ENCODE measurements at places on chromosomes 7 and 10.

DNA sequence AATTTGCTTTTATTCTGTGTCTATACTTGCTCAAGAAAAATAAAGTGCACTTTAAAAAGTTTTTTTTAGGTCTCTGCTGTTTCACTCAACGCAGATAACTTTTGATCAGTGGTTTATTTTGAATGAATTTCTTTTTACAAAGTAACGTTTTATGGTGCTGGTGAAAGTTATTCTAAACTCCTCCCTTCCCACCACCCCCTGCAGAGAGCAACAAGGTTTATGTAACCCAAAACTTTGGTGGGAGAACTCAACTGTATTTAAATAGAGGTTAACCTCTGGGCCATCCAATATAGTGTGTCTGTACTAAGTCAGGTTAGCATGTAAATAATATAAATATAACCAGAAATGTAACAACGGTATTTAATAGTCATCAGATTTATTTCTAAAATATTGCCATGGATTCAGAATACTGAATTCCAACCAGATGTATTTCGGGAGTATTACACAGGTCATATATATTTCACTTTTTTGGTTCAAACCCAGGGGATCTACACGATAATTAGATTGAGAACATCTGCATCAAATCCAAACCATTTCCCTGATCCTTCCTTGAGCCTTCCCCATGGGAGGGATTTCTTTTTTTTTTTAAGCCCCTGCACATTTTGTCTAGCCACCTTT, 3.9 kb upstream of the CUX1 start:
- DNase-seq, result no peak

DNA sequence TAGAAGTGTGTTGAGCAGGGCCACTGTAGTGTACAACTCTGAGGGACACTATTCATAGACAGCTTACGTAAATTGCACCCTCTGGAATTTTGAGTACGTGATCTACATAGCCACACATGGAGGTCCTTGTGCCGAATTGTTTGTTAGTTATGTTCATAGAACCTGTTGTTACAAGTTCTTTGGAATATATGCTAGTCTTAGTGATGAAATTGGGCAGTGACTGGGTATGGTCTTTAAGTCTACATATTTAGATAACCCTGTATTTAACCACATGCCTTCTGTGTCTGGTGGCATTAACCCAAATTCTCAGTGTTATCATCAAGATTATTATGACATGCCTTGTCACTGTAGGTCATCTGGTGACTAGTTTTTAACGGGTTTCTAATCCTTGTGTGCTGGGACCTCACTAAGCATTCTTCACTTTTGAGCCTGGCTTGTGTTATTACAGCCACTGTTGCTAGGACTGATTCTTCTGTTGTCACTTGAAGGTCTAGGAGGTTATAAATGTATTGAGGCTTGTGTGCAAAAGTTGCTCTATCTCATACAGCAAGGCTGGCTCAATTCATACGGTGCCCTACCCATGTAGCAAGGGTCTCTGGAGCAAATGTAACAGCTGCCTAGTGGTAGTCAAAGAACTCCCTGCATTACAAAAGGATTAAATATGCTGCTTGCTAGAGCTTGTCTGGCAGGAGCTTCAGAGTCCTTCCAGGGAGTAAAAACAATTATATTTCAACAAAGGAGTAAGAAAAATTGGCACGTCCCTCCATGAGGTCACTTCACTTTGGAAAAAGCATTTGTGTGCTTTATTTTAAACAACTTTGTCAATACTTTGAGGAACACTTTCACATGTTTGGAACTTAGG, 65.4 kb downstream of the CDK14 start:
- DNase-seq, result peak; percentile 15

DNA sequence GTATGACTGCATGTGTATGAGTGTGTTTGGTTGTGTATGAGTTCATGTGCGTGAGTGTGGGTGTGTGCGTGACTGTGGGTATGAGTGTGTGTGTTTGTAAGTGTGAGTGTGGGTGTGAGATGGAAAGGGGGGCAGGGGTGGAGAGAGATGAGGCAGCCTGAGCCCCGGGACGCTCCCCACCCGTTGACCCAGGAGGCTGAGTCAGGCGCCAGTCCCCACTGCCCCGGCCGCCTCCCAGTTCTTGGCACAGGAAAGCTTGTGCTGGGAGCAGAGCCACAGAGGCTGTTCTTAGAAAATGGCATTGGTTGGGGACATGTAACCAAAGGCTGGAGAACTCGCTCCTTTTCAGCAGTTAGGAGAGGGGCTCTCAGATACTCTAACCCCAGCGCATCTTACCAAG, 27.8 kb upstream of the NUB1 start:
- no peak for DNase-seq

- peak; percentile 60 for DNase-seq
These were observed 11.0 kb upstream of the DNTT start for GRCh38 chr10:96292971-96293920.

DNA sequence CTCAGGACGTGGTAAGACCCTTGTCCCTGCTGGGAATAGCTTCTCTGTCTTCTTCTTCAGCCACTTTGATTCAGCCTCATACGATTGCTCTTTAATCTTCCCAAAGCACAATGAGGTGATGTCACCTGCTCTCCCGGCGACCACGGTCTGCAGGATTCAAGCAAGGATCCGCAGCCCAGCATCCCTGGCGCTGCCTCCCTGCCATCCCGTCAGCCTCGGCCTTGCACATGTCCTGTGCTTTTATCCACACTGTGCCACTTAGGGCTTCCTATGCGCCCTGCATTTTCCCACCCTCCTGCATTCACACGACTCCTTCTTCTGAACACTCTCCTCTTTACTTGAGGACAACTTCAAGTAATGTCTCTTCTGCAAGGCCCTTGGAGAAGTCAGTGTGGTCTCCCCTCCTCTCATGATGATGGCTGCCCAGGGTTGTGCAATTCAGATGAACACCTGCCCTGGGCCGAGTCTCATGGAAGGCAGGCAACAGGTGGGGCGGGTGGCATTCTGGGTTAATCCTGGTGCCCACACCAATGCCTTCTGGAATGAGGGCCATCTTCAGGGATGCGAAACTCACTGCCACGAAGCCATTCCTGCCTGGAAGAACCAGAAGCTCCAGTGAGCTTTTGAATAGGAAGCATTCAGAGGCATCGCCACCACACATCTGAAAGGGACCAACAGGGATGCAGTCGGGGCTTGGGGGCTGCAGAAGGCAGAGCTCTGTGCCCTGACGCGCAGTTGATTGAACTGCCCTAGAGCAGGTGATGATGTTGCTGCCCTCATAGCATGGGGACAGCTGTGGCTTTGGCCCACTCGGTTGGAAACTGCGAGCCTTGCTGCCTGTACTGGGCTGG, 287.5 kb downstream of the GLRX3 start:
- no peak for DNase-seq

DNA sequence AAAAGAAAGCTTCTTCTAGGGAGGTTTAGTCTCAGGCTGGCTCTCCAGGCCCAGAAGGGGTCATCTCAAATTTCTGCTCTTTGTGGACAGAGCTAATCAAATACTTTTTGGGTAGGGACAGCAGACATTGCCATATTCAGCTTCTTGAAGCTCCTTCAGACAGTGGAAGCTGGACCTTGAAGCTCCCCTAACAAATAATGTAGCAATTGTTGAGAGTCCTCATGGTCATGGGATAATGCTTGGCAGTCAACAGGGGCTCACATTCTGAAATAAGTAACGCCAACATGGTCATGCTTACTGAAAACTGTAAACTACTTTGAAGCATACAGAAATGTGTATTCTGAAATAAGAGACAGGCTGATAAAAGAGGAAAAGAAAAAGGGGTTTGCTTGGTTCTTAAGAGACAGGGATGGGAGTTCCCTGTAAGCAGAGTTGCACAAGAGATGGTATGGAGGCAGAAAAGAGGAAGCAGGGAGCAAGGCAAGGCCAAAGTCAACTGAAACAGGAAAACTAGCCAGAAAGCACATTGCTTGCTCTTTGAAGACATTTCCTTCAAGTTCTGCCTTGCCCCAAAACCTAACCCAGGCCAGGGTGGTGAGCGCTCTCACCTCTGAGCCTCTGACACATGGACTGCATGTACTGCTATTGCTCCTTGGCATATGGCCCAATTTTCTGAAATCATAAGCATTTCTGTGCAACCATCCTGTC, 53.1 kb upstream of the KMT2E start:
- peak; percentile 91 for DNase-seq

DNA sequence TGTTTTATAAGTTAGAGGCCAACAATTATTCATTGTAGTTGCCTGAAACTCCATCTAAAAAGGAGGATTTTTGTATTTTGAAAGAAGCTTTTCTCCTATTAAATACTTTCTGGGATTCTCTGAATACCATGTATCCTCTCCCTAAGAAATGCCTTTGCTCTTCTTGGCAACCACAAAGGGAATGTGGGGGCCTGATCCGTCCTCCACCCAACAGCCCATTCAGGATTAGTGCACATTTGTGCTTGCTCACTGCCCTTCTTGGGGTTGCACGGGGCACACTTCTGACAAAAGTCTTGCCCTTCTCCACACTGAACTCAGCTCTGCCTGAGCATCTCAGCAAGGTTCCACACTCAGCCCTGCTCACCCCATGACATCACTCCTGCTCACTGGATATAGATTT, 194.2 kb downstream of the SLC25A13 start:
- no peak for DNase-seq

- DNase-seq, result no peak
These were observed 73.5 kb downstream of the SLC25A13 start for GRCh38 chr7:96248405-96248804.

DNA sequence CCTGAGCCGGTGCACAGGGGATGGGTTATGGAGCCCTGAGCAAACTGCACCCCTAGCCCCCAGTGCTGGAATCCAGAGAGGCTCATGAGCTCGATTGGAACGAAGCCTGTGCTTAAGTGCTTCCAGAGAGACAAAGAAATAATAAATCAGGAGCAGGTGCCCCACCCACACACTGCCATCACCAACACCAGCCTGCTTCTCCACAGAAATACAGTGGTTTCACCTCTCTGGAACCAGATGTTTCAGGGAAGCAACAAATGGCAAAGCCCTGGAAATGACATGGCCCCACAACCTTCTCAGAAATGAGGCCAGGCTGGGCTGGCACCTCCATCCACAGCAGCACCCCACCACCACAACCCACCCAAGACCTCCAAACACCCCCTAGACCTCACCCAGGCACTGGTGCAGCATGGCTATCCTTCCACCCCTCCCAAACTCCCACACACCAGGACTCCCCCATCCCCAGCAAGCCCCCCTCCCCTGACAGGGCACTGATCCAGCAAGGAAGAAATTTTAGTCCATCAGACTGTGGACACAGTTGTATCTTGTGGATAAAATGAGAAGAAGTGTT, 4.1 kb upstream of the SLC18A3 start:
- DNase-seq, result no peak

- DNase-seq, result no peak
These were observed 271.1 kb downstream of the PTPRN2 start for GRCh38 chr7:158316466-158317031.

DNA sequence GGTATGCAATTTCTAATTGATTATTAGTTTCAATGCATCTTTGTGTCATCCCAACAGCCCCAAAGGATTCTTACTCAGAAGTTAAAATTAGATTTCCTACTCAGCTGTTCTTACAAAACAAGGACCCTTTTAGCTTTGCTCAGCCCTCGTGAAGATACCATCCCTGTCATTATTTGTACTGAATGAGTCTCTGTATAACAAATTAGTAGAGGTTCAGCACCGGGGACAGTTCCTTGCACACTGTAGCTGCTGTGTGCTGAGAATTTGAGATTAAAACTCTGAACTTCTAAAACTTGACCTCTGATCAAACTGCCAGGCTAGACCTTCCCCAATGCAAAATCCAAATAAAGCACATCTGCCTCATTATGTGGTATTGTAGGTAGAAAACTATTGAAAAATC, 299.1 kb downstream of the LHFPL3 start:
- peak; percentile 38 for DNase-seq

- DNase-seq, result no peak
These were observed 151.4 kb downstream of the CDK14 start for GRCh38 chr7:90747516-90747915.

GRCh38 chr7:23547662-23548061, 15.9 kb upstream of the TRA2A start:
- DNase-seq, result no peak

DNA sequence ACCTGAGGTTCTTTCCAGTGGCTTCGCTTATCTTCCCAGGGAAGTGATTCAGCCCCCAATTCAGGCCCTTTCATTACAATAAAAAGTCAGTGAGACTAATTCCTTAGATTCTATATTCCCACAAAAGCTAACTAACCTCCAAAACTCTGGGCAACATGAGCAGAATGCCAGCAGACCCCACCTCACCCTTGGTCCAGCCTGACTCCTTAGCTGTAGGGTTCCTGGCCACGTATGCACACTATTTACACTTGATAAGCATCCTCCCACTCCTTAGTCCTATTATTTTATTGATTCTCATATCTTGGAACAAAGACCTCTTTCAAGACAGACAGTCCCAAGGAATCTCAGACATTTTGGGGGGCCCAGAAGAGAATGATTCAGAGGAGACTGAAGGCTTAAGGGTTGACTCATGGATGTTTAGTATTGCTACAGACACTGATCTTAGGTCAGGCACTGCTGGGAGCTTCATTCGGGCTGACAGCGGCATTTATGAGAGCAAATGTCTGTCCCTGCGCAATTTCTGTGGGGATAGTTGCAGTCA, 162.6 kb upstream of the GDF10 start:
- no peak for DNase-seq

DNA sequence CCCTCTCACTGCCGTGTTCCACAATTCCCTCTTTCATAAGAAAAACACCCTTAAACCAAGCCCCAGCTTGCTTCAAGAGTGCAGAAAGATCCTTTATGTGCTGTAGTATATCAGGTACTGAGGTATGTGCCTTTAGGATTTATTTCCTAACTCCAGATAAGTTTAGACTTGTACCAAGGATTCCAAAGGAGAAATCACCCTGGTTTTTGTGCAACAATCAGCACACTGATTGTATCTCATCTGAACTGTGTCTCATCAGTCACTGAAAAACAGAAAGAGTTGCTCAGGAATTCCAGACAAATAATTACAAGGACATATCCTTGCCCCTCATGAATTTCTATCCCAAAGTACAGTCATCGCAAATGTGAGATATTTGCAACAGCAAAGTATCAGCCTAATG, 77.2 kb upstream of the PTPRZ1 start:
- DNase-seq, result no peak

- no peak for DNase-seq
These were observed 7.2 kb upstream of the SP8 start for GRCh38 chr7:20793694-20794394.

GRCh38 chr7:124840435-124840834, 74.8 kb upstream of the GPR37 start:
- no peak for DNase-seq

- DNase-seq, result no peak
These were observed 6.0 kb downstream of the MUC12 start for GRCh38 chr7:100975371-100975821.

DNA sequence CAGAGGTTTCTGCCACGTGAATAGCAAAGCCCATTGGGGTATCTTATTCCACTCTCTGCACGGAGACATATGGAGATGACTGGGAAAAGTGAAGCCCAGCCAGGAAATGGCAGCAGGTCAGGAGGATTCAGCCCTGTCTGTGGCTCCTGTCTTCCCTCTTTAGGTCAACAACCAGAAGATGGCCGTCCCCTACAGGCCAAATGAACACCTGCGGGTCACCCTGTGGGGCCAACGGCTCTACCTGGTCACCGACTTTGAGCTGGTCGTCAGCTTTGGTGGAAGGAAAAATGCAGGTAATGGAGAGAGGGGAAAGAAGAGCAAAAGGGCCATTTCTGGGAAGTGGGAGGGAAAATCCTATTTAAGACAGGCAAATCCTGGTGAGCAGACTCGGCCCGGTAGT, 38.3 kb downstream of the EPHB4 start:
- DNase-seq, result no peak

Data from common myeloid progenitor, CD34-positive (primary cell).